ENCODE measurements at places on chromosomes 7 and 10.

GRCh38 chr7:151243408-151244195 is 4.9 kb downstream of the SMARCD3 start:
- no peaks in the 10 kb centered on the region for H3K36me3 ChIP-seq
- DNase-seq = no peak
- no peaks in the 10 kb centered on the region for H3K4me1 ChIP-seq
- H3K27ac ChIP-seq = no peak overlapping the region

DNA sequence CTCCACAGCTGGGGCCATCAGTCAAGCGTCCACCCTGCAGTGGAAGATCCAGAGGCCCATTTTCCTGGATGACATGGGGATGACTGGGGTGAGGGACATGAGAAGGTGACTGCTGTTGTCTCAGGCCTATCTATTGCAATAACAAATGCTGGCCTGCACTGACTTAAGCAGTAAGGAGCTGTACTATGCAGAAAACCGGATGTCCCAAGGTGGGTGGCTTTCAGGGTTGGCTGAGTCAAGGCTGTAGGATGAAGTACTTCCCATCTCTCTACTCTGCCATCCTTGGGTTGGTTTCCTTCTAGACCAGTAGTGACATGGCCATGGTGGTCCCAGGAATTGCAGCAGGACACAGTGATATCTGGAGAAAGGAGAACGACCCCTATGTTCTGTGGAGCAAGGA is 48.1 kb downstream of the NEURL1 start:
- H3K36me3 ChIP-seq = no peaks in the 10 kb centered on the region
- peaks cover 4% of the 10 kb centered on the region for H3K4me1 ChIP-seq
- no peak overlapping the region for H3K27ac ChIP-seq
- H3K4me3 ChIP-seq = no peak overlapping the region
- no peaks in the 10 kb centered on the region for H3K27me3 ChIP-seq
- no peak for DNase-seq

- H3K4me1 ChIP-seq = no peaks in the 10 kb centered on the region
- DNase-seq = no peak
- no peak overlapping the region for H3K27ac ChIP-seq
- no peak overlapping the region for H3K4me3 ChIP-seq
- no peaks in the 10 kb centered on the region for H3K36me3 ChIP-seq
- no peaks in the 10 kb centered on the region for H3K27me3 ChIP-seq
These were observed 468.9 kb downstream of the DNAJB6 start for GRCh38 chr7:157805713-157806112.

GRCh38 chr10:43061760-43062159 is 15.1 kb upstream of the RET start:
- no peaks in the 10 kb centered on the region for H3K27me3 ChIP-seq
- DNase-seq = no peak
- H3K4me3 ChIP-seq = no peak overlapping the region
- no peaks in the 10 kb centered on the region for H3K4me1 ChIP-seq

GRCh38 chr10:38072552-38072951 is 21.6 kb upstream of the ZNF37A start:
- no peaks in the 10 kb centered on the region for H3K27me3 ChIP-seq
- no peaks in the 10 kb centered on the region for H3K4me1 ChIP-seq
- no peak for DNase-seq

GRCh38 chr10:14247377-14248116 is 83.2 kb downstream of the FRMD4A start:
- H3K4me3 ChIP-seq = no peak overlapping the region
- no peaks in the 10 kb centered on the region for H3K27me3 ChIP-seq
- H3K4me1 ChIP-seq = no peaks in the 10 kb centered on the region
- no peak for DNase-seq
- H3K36me3 ChIP-seq = no peaks in the 10 kb centered on the region

GRCh38 chr7:146216396-146217041 is 99.9 kb downstream of the CNTNAP2 start:
- DNase-seq = no peak
- no peaks in the 10 kb centered on the region for H3K4me1 ChIP-seq
- H3K4me3 ChIP-seq = no peak overlapping the region

DNA sequence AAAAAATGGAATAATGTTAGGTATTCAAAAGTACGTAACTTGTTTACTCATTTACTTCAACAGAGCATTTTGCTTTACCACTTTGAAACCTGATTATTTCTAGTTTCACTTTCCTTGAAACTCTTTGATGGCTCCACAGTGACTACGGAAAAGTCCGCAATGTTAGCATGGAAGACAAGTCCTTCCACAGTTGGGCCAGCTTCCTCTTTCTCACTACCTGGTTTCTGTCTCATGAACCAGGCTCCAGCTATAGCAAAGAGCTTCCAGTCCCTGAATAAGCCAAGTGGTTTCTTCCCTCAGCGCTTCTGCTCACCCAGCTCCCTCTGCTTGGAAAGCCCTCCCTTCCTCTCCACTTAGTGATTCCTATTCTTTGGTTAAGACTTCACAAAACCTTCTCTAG is 44.8 kb upstream of the SLC16A12 start:
- DNase-seq = no peak
- no peaks in the 10 kb centered on the region for H3K27me3 ChIP-seq
- no peaks in the 10 kb centered on the region for H3K36me3 ChIP-seq

GRCh38 chr10:50561266-50561665 is 62.5 kb downstream of the SGMS1 start:
- H3K4me1 ChIP-seq = no peaks in the 10 kb centered on the region
- H3K27ac ChIP-seq = peak overlapping the region; percentile 51
- H3K36me3 ChIP-seq = no peaks in the 10 kb centered on the region
- no peak overlapping the region for H3K4me3 ChIP-seq
- peak; percentile 42 for DNase-seq

- H3K27me3 ChIP-seq = no peaks in the 10 kb centered on the region
- H3K36me3 ChIP-seq = no peaks in the 10 kb centered on the region
- no peaks in the 10 kb centered on the region for H3K4me1 ChIP-seq
- H3K27ac ChIP-seq = no peak overlapping the region
These were observed 61.3 kb downstream of the SKIDA1 start for GRCh38 chr10:21464134-21464533.

DNA sequence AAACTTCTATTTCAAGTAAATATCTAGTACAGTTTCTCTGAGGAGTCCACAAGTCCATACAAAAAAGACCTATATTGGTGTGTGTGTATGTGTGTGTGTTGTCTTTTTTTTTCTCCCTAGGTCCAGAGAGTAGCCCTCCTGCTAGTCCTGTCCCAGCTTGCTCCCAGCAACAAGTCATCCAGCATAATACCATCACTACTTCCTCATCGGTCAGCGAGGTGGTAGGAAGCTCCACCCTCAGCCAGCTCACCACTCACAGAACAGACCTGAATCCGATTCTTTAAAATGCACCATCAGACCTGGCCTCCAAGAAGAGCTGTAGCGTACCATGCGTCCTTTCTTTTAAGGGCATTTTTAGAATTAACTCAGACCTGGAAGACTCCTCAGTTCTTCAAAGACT is 139.1 kb downstream of the TRIL start:
- H3K27me3 ChIP-seq = no peaks in the 10 kb centered on the region
- no peak overlapping the region for H3K4me3 ChIP-seq
- no peaks in the 10 kb centered on the region for H3K36me3 ChIP-seq
- no peak for DNase-seq

DNA sequence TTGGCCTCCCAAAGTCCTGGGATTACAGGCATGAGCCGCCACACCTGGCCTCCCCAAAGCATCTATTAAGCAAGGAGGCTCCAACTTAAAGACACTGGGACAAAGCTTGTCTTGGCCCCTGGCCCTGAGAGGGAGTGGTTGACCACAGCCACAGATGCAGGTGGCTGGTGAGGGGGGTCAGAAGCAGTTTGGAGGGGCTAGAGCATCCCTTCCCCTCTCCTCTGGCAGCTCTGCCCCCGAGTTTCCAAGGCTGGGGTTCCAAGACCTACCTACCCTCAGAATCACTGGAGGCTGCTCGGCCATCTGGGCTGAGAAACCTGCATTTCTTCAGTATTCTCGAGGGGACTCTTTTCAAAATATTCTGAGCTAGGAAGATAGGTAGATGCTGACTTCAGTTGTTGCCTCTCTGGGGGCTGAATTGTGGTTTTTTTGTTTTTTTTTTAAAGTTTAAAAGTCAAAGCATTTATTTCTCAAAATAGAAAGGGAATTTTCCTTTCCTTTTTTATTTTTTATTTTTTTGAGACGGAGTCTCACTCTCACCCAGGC is 32.6 kb downstream of the DDIT4 start:
- H3K27me3 ChIP-seq = no peaks in the 10 kb centered on the region
- no peak overlapping the region for H3K4me3 ChIP-seq
- no peaks in the 10 kb centered on the region for H3K36me3 ChIP-seq
- H3K4me1 ChIP-seq = peaks cover 4% of the 10 kb centered on the region
- H3K27ac ChIP-seq = no peak overlapping the region

DNA sequence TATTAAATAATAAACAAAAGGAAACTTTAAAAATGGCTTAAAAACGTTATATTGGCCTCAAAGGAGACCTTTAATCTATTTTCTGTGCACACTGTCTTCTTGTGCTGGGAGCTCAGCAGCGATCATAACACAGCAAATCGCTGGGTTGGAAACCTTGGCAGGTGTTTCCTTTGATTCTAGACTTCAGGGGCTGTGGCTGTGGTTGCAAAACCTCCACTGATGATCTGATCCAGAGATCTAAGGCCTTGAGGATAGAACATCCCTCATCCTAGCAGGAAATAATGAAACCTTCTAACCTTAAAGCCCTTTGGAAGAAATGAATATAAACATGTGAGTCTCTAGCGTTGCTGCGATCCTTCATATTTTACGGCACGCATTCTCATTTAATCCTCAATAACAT is 29.8 kb downstream of the CDHR3 start:
- no peaks in the 10 kb centered on the region for H3K4me1 ChIP-seq
- H3K27ac ChIP-seq = no peak overlapping the region
- H3K27me3 ChIP-seq = no peaks in the 10 kb centered on the region
- no peak overlapping the region for H3K4me3 ChIP-seq
- no peaks in the 10 kb centered on the region for H3K36me3 ChIP-seq

DNA sequence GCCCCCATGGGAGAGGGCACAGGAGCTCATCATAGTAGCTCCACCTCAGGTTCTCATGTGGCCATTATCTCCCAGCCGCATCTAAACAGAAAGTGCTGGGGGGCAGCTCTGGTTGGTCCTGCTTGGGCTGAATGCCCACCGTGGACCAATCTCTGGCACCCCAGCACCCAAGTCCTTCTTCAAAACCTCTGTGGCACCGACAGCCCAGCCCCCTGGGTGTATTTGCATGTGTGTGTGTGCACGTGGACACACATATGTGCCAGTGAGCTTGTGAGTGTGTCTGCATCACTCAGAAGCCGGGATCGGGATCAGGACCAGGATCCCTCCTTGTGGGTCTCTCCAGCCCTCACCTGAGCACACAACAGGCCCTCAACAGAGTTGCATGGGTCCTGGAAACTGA is 68.2 kb downstream of the ALOX5 start:
- no peaks in the 10 kb centered on the region for H3K27me3 ChIP-seq
- no peaks in the 10 kb centered on the region for H3K36me3 ChIP-seq
- H3K4me3 ChIP-seq = no peak overlapping the region
- no peaks in the 10 kb centered on the region for H3K4me1 ChIP-seq
- no peak overlapping the region for H3K27ac ChIP-seq
- no peak for DNase-seq

- H3K4me1 ChIP-seq = peaks cover 9% of the 10 kb centered on the region
- H3K27ac ChIP-seq = peak overlapping the region; percentile 82
- H3K36me3 ChIP-seq = no peaks in the 10 kb centered on the region
- no peak for DNase-seq
- no peak overlapping the region for H3K4me3 ChIP-seq
- H3K27me3 ChIP-seq = no peaks in the 10 kb centered on the region
These were observed 6.7 kb downstream of the CHST3 start for GRCh38 chr10:71970869-71971268.

- DNase-seq = no peak
- no peak overlapping the region for H3K27ac ChIP-seq
- no peak overlapping the region for H3K4me3 ChIP-seq
- no peaks in the 10 kb centered on the region for H3K36me3 ChIP-seq
- H3K4me1 ChIP-seq = peaks cover 9% of the 10 kb centered on the region
These were observed 8.1 kb downstream of the CCDC6 start for GRCh38 chr10:59898125-59898835.

- H3K27me3 ChIP-seq = no peaks in the 10 kb centered on the region
- no peak overlapping the region for H3K27ac ChIP-seq
- H3K4me1 ChIP-seq = no peaks in the 10 kb centered on the region
- H3K36me3 ChIP-seq = no peaks in the 10 kb centered on the region
- no peak overlapping the region for H3K4me3 ChIP-seq
These were observed 71.2 kb downstream of the SVIL start for GRCh38 chr10:29563420-29564035.

GRCh38 chr7:73976761-73977618 is 51.0 kb upstream of the ELN start:
- no peak overlapping the region for H3K27ac ChIP-seq
- H3K27me3 ChIP-seq = no peaks in the 10 kb centered on the region
- no peak overlapping the region for H3K4me3 ChIP-seq
- H3K4me1 ChIP-seq = no peaks in the 10 kb centered on the region
- no peak for DNase-seq

GRCh38 chr7:39819514-39819913 is 130.5 kb upstream of the CDK13 start:
- no peaks in the 10 kb centered on the region for H3K36me3 ChIP-seq
- no peaks in the 10 kb centered on the region for H3K4me1 ChIP-seq
- H3K27me3 ChIP-seq = no peaks in the 10 kb centered on the region
- no peak overlapping the region for H3K4me3 ChIP-seq
